Subcutaneous preadipocyte (primary cell): ENCODE measurements at places on chromosomes 4 and X. TPM values are rescaled to one million over a fixed set of nuclear protein-coding genes. Genes with fewer than 3 reads are reported as not detected.

Gene USP27X
- total RNA-seq: 2.6 and 2.7 TPM in 2 replicates

Gene PTPN13
- 44.5 and 52.4 TPM in 2 replicates for total RNA-seq

Gene TENM3
- 30.1 and 31.5 TPM in 2 replicates for total RNA-seq

Gene PPP4R3C
- total RNA-seq: not detected in 2 replicates

Gene RHOH
- total RNA-seq: 0.20 TPM in 1 of 2 replicates, not detected in the other

Gene SLC16A2
- 9.2 and 9.6 TPM in 2 replicates for total RNA-seq

Gene GPR119
- total RNA-seq: not detected in 2 replicates

Gene LIAS
- total RNA-seq: 12.5 and 13.7 TPM in 2 replicates

Gene NAP1L2
- under 0.01 and 0.20 TPM in 2 replicates for total RNA-seq

Gene PASD1
- total RNA-seq: not detected in 2 replicates

Gene VSIG4
- under 0.01 TPM in 1 of 2 replicates, not detected in the other for total RNA-seq

Gene ADH1A
- not detected in 2 replicates for total RNA-seq

Gene GRPEL1
- 32.7 and 33.4 TPM in 2 replicates for total RNA-seq

Gene ADAMTS3
- 1.1 and 1.2 TPM in 2 replicates for total RNA-seq

Gene CENPVL1
- under 0.01 TPM in 1 of 2 replicates, not detected in the other for total RNA-seq

Gene GAGE12E
- total RNA-seq: not detected in 2 replicates

Gene TCEAL8
- total RNA-seq: 80.7 and 109 TPM in 2 replicates

Gene DTHD1
- total RNA-seq: not detected in 2 replicates
